ENCODE measurements at places on chromosomes 3 and 15.

DNA sequence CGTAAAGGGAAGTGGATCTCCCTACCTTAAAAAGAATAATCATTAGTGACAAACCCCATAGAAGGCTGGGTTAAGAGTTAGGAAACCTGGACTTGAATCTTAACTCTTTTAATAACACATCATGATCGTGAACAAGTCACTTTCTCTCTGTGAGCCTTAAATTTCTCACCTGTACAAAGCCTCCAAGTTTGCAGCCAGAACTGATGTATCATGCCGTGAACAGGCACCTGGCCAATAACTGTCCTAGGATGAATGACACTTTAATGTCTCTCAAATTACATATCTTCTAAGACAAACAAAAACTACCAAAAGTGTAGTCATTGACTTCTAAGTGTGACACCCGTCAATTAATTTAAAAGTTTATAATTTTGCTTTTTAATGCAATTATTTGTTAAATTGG lies 3.9 kb downstream of the UPK1B start:
- DNase-seq, result no peak

- no peak for DNase-seq
Measured at GRCh38 chr3:58104151-58104550, 95.9 kb downstream of the FLNB start.

- DNase-seq, result no peak
Measured at GRCh38 chr3:67901681-67902080, 247.3 kb upstream of the SUCLG2 start.

- no peak for DNase-seq
Measured at GRCh38 chr15:40087068-40087810, 21.4 kb downstream of the BMF start.

DNA sequence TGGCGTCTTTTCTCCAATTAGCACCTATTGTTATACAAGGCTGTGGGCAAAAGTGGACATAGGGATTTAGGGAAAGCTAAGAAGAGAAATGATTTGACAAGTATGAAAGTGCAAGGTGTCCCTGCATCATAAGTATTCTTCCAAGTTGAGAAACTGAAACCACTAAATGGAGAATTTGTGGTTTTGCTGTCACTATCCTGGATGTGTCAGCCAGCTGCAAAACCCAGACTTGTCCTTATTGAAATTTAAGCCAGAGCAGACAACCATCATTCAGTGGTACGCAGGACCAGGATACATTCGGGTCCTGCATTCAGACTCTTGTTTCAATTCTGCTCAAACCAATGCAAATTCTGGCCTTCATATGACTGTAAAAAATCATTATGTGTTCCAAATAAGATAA lies 384.8 kb upstream of the TGFBR2 start:
- DNase-seq, result no peak

GRCh38 chr15:94670438-94671034 lies 439.2 kb downstream of the MCTP2 start:
- no peak for DNase-seq

DNA sequence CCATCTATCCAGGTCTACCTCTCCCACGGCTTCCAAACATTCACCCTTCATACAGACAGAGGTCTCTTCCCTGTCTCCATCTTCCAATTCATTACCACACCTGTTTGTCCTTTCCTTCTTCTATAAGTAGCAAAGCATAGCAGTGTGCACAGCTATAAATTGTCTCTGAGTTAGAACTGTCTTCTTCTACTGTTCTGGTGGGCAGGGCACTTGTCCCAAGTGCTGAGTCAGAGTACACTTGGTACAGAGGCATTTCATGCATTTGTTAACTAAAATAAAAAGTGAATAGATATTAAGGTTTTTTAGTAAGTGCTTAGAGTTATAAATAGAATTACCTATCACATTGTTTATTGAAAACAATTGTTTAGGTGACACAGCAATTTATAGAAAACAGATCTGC lies 150.1 kb upstream of the CCDC54 start:
- DNase-seq, result no peak

GRCh38 chr3:3101660-3102458 lies 8.3 kb downstream of the IL5RA start:
- no peak for DNase-seq

- no peak for DNase-seq
Measured at GRCh38 chr3:150748684-150749047, 14.3 kb downstream of the SIAH2 start.

DNA sequence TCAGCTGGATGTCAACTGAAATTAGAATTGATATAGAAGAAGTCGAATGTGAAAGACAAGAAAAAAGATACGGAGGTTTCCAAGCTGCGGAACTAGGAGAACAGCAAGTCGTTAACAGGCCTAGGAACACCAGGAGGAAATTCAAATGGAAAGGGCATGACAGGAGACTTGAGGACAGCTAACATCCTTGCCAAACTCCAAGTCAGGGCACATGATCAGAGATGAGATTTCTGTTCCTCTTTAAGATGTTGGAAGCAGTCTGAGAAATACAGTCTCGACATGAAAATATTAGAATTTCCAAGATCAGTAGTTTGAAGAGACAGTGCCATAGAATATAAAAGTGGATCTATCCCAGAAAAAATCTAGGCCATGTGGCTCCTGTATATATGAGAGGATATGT lies 5.0 kb downstream of the MYO5A start:
- DNase-seq, result no peak
